ENCODE measurements at places on chromosomes 7 and 10. TPM values are rescaled to one million over a fixed set of nuclear protein-coding genes. Genes with fewer than 3 reads are reported as not detected.

The MRLN gene
- not detected for total RNA-seq

The TLL2 gene
- total RNA-seq = not detected

- H3K4me3 ChIP-seq = no peak overlapping the region
- no peak overlapping the region for H3K27ac ChIP-seq
- H3K36me3 ChIP-seq = peaks cover 48% of the 10 kb centered on the region
- peaks cover 55% of the 10 kb centered on the region for H3K4me1 ChIP-seq
Measured at GRCh38 chr7:47492716-47493325, 89.1 kb downstream of the TNS3 start.

The GJD4 gene
- not detected for total RNA-seq

The NXPH1 gene
- total RNA-seq = not detected

Data from HepG2 (cell line).